Renal pelvis (tissue), 12 donors: ENCODE measurements at places on chromosomes 1 and 21.

- DNase-seq = no peak
Observed at GRCh38 chr1:79554688-79555087, 548.2 kb upstream of the ADGRL4 start.

DNA sequence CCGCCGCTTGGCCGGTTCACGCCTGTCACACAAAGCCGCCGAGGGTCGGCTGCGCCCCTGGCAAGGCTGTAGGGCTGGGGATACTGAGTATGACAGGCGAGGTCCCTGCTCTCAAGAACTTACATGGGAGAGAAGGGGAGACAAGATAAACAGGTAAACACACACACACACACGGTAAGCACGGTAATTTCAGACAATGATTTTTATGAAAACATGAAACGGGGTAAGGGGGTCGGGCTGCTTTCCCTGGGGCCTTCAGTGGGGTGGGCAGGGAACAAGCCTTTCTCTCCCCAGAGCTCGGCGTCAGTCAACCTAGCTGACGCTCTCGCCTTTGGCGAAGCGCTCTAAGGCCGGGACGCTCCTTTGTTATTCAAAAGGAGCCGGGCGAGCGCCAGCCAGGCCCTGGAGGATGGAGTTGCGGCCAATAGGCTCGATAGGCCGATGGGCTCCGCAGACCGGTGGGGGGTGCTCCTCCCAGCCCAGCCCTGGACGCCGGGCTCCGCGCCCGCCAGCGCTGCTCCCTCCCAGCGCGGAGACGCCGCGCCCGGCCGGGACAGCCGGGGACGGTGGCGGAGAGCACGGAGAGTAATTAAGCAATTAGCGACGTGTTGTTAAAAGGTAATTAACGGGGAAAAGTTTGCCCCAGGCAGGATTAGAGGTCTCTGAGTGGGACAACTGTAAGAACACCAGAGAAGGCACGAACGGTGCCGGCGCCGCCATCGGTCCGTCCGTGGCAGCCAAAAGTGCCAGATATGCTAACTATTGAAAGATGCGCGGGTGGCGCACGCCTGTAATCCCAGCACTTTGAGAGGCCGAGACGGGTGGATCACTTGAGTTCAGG is 950 bp upstream of the INKA2 start:
- DNase-seq = no peak

DNA sequence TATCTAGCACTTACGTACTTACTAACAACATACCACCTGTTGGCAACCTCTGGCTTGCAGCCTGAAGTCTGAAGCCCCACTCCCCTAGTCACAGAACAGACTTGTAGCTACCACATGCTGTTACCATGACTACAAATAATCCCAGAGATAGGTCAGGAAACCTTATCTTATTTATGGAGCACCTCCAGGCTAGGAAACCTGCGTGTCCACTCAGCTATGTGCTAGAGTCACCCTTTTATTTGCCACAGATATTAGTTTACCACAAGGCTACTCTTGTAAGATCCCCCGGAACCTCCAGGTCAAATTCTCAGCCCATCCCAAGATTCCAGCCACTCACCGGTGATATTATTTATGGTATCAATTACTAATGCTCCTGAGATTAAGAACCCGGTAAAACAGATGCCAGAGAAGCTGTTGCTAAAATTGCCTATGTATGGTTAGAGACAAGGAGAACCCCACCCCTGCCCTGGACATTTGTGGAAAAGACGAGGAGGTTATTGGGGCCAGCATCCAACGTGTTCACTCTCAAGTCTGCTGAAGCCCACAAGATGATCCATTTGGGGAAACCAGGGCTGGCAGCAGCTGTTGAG is 116.5 kb downstream of the TBX15 start:
- peak; percentile 11 for DNase-seq

- no peak for DNase-seq
Observed at GRCh38 chr1:52727114-52727586, 897 bp downstream of the ZYG11B start.

GRCh38 chr1:232949636-232950196 is 695 bp upstream of the NTPCR start:
- no peak for DNase-seq

GRCh38 chr1:175690298-175690697 is 53.1 kb downstream of the TNR start:
- DNase-seq = no peak

DNA sequence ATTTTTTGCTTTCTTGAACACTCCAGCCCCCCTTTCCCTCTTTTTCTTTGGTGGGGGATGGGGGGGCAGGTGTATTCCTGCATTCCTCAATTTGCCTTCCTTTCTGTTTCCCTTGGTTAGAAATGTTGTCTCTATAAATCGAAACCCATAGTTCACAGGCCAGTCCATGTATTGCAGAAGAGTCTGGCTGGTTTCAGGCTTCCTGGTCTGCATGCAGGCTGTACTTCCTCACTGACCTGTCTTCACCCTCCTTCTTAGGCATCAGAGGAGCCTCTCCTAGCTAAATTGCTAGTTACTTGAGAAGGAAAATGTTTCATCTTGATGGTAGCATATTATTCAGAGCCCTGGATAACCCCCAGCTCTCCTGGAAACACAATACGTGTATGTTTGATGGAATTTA is 140.0 kb downstream of the SPATA46 start:
- no peak for DNase-seq
